ENCODE measurements at places on chromosomes 5 and 9.

GRCh38 chr5:175544108-175544511 is 65.8 kb downstream of the SFXN1 start:
- no peak for DNase-seq

DNA sequence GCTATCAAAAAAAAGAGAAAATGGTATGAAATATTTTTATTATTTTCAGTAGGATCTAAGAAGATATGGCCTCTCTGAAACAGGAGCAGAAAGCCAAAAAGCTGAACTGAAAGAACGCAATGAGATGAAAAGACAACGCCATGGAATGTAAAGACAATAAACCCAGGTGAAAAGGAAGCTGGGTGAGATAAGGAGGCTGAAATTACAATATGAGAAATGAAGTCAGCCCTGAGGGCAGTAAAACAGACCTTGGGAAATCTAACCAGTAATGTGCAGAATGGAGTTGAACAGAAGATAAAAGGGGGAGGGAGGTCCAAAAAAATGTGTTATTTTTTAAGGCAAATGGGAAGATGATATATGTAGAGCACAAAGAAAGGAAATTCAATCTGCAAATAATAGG is 265.3 kb downstream of the ENC1 start:
- DNase-seq = no peak

DNA sequence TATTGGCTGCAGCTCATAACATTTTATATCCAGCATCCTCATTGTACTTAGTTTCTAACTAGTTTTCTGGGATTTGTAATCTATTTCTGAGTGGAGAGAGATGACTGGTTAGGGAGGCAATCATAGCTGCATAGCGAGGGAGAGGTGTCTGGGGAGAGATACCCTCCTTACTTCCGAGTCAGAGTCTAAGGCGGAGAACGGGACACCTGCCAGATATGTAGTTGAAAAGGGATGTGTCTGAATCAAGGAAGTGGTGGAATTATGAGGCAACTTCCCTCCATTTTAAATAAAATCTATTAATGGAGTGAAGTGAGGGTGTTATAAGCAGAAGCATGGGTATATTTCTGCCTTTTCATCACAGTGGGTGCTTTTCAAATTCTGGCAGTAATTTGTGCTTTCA is 126.5 kb downstream of the MAST4 start:
- DNase-seq = no peak

DNA sequence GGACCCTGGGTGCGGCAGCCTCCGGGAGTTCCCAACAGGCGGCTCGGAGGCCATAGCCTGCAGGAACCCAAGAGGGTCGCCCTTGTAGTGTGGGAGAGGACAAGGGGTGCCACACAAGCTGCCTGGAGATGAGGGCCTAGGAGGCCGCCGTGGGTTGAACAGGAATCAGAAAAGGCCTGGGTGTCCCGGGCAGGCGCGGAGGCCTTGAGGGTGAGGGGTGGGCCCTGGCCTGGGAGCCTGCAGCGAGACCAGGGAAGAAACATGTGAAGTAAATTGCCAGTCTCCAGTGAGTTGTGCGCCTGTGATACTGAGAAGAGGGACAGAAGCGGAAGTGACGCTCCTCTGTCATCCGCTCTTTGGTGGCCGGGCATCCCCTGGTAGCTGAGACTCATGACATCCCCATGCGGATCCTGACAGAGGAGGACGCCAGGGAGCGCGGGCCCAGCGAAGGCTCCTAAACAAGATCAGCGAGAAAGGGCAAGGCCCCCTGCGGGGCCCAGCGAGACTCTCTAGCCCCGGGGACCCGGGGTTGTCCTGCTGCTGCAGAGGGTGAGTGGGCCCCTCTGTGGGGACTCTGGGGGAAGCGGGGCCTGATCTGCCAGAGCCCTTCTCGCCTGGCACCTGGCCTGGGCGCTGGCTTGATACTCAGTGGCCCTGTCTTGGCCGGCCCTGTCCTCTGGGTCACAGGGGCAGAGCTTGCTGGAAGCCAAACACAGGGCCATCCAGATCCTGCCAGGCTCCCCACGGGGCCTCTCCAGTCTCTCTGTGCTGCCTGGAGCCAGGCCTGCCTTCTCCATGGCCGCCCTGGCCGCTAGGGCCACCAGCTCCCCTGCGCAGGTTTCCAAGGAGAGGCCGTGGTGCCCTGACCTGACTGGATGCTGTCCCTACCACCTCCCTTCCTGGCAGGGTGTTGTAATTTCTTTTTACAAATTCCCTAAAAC is 788.4 kb downstream of the TLE4 start:
- DNase-seq = no peak

- DNase-seq = no peak
These were observed 344.8 kb downstream of the CSNK1G3 start for GRCh38 chr5:123856766-123857165.

GRCh38 chr5:83900306-83900705 is 179.7 kb upstream of the HAPLN1 start:
- no peak for DNase-seq

GRCh38 chr9:27763831-27764230 is 190.6 kb upstream of the C9orf72 start:
- DNase-seq = no peak

DNA sequence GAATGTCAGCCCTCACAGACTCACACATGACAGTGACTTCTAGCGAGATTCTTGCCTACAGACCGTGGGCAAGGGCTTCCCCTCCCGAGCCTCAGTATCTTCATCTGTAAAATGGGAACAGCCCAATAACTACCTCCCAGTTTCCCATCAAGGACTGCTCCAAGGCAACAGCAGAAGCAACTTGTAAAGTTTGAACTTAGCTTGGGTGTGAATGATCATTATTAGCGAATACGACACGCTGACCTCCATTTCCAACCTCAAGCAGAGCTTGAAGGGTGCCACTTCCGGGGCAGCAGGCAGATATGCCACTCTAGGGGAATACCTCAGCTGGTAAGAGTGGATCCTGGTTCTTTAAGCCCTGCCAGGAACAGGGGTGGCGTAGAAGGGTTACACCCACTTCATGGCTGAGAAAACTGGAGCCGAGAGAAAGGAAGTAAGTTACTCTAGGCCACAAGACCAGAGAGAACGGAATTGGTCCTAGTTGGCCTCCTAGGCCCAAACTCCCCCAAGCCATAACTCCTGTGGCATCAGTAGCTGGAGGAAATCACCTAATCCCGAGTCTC is 2.0 kb downstream of the RNF44 start:
- peak; percentile 19 for DNase-seq

DNA sequence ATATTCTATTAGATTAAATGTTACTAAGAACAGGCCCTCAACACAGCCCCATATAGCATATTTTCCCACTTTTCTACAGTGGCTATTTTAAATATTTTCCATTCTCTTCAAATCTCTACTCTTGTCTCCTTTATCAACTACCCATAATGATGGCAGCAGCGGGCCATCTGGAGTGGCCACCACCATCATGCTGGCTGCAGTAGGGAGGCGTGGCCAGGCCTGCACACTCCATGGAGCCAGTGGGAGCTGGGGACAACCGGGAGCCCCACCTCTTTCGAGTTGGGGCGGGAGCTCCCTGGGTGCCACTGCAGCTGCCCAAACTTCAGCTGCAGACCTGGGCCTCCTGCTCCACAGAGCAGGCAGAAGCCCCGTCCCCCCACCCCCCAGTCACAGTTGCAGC is 98.4 kb upstream of the RANBP6 start:
- DNase-seq = no peak

- DNase-seq = no peak
These were observed 14.3 kb downstream of the DAP start for GRCh38 chr5:10746711-10747110.

DNA sequence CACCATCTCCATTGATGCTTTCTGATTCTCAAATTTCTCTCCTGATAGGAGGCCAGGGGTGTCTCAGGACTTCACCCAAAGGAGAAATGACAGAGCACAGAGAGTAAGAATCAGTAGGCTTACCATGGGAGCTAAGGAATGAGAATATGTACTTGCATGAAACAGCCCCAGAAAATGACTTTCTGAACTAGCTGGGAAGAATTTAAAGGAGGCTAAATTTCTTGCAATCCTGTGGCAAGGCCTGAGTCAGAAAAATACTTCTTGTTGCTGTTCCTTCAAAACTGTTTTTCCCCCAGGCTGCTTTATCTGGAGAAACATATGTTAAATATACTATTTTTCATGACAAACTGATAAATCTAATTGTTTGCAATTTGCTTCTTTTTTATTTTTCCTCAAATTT is 53.4 kb upstream of the FBXL7 start:
- peak; percentile 76 for DNase-seq

DNA sequence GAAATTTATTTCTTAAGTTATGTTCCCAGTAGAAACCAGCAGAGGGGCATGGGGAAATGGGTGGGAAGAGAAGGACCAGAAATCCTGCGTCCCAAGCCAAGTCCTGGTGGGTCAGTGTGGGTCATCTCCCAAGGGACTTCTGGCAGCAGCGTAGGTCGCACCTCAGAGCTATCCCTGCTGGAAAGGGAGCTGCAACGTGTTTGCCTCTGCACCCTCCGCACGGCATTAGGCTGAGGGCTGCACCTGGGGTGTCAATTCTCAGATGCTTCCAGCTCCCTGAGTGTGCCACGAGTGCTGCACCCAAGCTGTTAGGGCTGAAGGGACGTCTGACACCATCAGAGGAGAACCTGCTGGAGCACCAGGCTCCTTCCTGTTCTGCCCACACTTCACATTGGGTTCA is 182.8 kb downstream of the CACNA1B start:
- no peak for DNase-seq

GRCh38 chr9:114216081-114216480 is 60.7 kb downstream of the COL27A1 start:
- DNase-seq = peak; percentile 35

GRCh38 chr5:140560227-140560626 is 3.0 kb upstream of the SRA1 start:
- no peak for DNase-seq

DNA sequence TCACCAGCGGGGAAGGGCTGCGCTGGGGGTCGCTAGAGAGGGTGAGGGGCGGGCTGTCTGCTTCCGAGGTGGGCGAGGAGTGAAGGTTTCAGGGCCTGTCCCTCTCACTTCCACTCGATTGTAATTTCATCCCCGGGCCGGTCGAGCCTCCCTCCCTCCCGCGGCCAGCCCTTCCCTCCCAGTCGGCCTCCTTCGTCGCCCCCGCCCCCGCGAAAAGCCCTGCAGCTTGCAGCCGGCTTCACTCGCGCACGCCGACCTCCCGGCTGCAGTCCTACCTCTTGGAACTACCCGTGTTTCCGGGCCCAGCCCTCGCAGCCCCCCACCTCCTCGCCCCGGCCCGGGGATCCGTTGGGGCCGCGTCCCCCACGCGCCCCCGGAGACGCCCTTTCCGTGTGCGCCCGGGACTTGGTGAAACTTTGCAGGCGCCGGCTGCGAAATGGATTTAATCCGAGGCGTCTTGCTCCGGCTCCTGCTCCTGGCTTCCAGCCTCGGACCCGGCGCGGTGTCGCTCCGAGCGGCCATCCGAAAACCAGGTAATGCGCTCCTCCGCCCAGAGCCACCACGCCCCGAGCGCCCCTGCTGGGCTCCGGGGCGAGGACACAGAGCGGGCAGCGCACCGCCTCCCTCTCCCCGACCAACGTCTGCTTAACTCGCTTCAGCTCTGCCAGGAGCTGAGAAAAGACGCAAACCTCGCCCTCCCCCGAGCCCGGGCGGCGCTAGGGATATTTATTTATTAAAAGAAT is at the start of gene EGFLAM:
TSS of gene EGFLAM (plus strand) at position 241 of the 743 bp plus-strand sequence. CDS start at position 437, 196 bp downstream.
- DNase-seq = peak; percentile 7

- peak; percentile 66 for DNase-seq
These were observed 9.9 kb upstream of the CXXC5 start for GRCh38 chr5:139638090-139638735.

DNA sequence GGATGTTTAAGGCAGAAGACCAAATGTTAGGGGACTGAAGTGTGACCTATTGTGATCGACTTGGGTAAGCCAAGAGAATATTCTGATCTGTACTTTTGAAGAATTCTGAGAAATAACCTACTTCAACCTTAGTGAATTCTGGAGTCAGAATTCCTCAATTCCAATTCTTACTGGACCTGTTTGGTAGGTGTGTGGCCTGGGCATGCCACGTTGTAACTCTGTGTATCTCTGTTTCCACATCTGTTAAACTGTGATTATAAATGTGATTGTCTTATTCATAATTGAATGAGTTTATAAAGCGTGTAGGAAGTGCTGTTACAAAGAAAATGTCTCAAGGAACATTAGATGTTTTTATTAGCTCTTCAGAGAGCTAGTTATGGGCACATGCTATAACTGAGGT is 64.5 kb downstream of the TUSC1 start:
- DNase-seq = no peak

DNA sequence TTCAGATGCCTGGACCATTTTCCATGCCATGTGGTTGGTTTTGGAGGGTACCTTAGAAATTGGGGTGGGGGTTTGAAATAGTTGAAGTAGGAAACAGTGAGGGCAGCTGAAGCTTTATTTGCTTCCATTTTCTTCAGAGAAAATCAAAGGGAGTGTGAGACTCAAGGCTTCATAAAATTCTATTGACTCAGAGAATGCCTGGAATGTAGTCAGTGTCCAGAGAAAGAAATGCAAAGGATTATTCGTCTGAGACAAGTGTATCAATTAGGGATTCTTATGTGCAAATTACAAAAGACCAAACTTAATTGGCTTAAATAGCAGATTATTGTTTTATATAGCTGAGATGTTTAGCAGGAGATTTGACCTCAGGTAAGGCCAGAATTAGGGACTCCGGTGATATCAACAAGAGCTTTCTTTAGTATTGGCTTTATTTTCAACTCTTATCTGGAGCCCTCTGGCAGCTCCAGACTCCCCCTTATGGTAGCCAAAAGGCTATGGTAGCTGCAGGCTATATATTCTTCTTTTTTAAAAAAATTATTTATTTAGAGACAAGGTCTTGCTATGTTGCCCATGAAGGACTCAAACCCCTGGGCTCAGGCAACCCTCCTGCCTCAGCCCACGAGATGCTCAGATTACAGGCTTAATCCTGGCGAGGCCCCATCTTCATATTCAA is 38.9 kb downstream of the PTTG1 start:
- DNase-seq = peak; percentile 51

DNA sequence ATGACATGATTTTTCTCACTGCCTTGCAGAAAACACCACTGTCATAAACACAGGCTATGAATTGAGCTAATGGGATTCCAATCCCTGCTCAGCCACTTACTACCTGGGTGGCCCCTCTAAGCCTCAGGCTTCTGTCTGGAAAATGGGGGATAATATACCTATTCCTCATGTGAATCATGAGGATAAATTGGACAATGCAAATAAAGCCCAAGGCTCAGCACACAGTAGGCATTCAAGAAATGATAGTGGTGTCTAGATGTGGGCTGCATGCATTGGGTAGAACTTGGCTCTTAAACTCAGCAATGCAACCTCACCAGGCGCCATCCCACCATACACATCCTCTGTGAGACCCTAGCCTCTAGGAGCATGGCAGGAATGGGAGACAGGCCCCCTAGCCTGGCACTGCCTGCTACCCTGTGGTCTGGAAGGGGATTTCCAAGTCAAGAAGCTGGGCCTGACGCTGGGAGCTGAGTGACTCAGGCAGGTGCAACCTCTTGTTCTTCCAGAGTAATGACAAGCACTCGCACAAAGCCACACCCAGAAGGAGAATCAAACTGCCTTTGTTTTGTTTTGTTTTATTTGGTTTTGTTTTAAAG is 2.3 kb upstream of the TNIP1 start:
- peak; percentile 71 for DNase-seq

- DNase-seq = peak; percentile 95
These were observed 12.5 kb downstream of the STC2 start for GRCh38 chr5:173315495-173316338.

- DNase-seq = no peak
These were observed 79.0 kb downstream of the ZNF462 start for GRCh38 chr9:106941916-106942315.
